ENCODE measurements at places on chromosomes 7 and 10.
A peak's percentile ranks its signal among the peaks of the same experiment; 100 is the strongest.

DNA sequence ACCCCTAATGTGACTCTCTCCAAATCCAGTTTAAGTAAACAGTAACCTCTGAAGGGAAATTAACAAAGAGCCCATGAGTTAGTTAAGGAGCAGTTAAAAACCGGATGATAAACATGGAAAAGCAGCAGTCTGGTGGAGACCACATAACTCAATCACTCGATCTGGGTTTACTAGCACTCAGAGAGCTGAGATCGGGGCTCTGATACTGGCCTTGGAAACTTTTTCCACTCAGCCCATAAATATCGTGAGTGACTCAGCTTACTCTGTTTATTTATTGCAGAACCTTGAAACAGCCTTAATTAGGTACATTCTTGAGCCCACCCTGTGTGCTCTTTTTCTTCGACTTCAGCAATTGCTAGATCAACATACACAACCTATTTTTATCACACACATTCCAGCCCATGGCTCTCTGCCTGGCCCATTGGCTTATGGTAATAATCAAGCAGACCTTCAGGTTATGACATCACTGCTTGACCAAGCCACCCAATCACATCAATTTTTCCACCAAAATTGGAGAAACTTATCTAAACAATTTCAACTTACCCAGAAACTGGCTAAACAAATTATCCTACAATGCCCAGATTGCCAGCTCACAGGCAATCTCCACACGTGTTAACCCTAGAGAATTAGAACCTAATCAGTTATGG lies 82.2 kb upstream of the GPR22 start:
- DNase-seq: no peak

DNA sequence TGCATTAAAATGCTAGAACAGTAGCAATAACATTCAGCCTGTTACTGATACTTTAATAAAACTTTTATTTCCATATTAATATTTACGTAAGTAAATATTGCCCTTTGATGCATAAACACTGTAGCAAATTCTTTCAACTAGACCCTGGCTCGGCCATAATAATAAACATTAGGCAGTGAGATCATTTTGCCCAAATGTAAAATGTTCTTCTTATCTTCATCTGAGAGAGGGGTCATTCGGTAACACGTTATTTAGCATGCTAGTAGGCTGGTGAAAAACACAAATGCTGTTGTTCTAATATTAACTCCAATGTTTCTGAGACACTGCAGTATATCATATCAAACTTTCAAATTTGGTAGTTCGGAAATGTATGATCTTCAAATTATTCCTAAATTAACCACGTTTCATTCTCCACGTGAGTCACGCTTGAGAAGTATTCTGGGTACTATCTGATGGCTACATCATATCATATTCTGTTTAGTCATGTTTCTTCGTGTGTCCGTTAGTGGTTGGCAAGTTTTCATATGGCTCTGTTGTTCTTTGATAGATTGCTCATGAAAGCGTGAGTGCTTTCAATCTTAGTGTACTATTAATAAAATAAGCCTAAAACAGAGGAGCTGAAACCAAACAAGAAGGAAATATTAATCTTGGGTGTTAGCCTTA lies 145.8 kb downstream of the NSUN6 start:
- DNase-seq: peak; percentile 2

- DNase-seq: no peak
Observed at GRCh38 chr10:110115784-110116520, 91.5 kb upstream of the MXI1 start.

GRCh38 chr7:138499340-138499739 lies 39.3 kb downstream of the TRIM24 start:
- no peak for DNase-seq

- DNase-seq: no peak
Observed at GRCh38 chr7:114590298-114590697, 175.7 kb downstream of the FOXP2 start.

DNA sequence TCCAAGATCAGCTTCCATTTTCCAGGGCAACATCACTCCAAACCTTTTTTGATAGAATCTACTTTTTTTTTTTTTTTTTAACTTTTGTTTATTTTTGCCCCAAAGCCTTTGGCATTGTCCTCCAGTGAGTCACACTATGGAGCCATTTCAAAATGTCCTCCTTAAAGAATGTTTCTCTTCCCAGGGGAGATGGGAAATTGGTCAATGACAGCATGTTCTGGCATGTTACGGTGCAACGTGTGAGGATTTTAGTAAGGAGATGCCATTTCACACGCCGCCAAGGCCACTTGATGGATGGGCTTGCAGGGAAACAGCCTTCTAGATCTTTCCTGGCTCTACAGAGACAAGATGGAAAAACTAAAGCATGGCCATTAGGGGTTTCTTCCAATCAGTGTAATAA lies 30.7 kb upstream of the TRIL start:
- peak; percentile 15 for DNase-seq

DNA sequence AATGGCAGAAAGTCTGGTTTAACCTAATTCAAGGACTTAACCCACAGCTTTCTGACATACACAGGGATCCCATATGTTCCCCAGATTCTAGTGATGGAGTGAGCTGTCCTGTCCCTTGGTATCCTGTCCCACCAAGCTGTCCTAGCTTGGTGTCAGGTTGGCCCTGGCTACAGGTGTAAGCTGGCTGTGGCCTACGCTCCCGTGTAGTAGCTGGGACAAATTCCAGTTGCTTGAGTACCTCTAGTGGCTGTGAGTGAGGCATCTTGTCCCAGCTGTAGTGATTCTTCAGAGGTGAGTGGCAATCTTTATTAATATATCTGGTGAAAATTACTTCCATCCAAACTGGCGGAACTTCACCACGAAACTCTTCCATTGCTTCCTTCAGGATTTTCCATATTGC lies 105.2 kb upstream of the FAM171A1 start:
- no peak for DNase-seq

GRCh38 chr10:86836044-86836443 lies 79.6 kb downstream of the BMPR1A start:
- DNase-seq: no peak

DNA sequence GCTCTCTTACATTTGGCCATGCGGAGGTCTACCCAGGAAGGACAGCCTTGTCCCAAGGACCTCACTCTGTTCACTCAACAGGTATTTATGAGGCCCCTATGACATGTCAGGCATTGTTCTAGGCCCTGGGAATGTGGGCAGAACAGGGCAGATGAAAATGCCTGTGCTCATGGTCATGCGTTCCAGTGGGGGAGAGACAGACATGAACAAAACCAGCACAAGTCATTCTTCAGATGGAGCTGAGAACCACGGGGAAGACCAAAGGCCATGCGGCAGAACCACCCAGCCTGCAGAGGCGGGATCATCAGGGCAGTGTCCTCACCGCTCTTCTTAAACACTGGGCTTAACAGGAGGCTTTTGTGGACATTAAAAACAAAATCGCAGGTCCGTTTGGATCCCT lies 636.1 kb downstream of the SDK1 start:
- no peak for DNase-seq

DNA sequence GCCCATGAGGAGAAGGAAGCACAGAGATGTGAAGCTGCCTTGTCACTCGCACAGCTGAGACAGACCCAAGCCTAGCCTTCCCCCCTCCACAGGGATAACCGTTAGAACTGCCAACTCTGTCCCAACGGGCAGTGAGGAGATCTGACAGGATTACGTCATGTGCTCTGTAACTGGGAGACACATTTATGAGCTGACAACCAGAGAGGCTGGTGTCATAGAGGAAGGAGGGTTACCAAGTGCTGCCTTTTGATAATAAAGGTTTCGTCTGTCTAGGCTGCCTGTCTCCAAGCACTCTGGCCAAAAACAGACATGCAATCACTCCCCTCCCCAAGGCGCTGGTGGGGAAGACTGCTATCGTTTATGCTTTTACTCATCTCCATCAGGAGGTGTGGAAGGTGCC lies 165.9 kb downstream of the PLXNA4 start:
- no peak for DNase-seq

- no peak for DNase-seq
Observed at GRCh38 chr7:31027161-31027965, 24.7 kb upstream of the ADCYAP1R1 start.

- no peak for DNase-seq
Observed at GRCh38 chr7:135368416-135369186, 135.0 kb downstream of the STRA8 start.

GRCh38 chr7:149381245-149381644 lies 79.6 kb downstream of the ZNF777 start:
- DNase-seq: no peak

GRCh38 chr7:14389181-14389591 lies 399.7 kb upstream of the ETV1 start:
- DNase-seq: no peak

- DNase-seq: no peak
Observed at GRCh38 chr7:106248600-106248999, 36.2 kb downstream of the NAMPT start.

DNA sequence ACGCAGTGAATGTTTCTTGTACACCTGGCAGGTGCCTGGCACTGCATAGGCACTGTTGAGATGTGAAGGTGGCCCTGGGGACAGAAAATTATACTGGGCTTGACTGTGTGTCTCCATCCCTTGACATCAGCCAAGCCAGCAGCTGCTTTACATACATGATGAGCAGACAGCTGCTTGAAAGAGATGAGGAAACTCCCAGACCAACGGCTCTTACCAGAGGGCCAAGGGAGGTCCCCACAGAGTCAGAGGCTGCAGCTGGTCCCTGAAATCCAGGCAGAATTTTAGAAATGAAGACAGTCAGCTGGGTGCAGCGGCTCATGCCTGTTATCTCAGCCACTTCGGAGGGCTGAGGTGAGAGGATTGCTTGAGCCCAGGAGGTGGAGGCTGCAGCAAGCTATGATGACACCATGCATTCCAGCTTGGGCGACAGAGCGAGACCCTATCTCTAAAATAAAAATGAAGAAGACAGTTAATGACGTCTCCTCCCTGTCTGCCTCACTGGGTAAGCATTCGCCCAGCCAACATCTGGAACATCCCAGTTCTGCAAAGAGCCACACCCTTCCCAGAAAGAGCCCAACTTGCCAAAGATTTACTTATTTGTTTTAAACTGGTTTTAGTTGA lies 17.6 kb downstream of the LIMK1 start:
- no peak for DNase-seq

GRCh38 chr7:139566075-139566474 lies 42.6 kb downstream of the CLEC2L start:
- no peak for DNase-seq
